ENCODE measurements at places on chromosomes 5 and 9.

GRCh38 chr9:2192356-2192979, 177.3 kb downstream of the SMARCA2 start:
- no peak for DNase-seq

- no peak for DNase-seq
These were observed 480.9 kb downstream of the MTRR start for GRCh38 chr5:8349855-8350254.

DNA sequence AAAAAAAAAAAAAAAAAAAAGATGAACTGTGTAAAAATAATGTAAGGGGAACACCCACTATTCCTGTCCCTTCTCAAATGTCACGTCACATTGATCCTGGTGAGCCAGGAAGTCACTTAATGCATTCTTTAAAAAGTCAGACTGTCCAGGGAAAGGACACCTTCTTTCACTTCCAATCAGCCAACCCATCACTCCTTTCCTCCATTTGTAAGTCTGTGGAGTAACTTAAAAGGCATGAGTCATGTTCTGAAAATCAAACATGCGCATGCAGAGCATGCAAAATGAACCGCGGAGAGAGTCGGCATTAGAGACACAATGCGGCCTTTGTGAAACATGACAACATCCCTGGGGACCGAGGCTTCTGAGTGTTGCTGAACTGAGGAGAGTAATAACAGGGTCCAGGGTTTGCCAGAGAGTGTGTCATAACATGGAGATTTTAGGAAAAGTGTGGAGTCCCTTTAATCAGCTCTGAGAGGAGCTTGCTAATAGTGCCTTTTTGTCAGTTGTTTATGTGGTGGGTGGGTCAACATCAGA, 77.6 kb upstream of the SEMA6A start:
- peak; percentile 38 for DNase-seq

DNA sequence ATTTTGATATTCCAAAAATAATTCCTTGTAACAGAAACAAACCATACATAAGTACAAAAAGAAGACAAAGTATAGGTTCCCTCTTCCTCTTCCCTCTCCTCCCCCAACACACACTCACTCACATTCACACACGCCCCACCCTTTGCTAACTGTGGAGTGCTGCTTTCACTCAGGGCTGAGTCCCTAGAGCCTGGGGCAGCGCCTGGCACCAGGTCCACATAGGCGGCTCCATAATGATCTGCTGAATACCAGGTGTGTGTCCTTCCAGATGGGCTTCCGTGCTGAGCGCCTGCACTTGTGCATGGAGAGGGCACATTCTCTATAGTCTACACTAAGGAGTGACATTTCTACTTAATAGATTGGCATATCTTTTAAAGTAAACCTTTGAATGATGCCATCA, 3.7 kb downstream of the SEMA4D start:
- DNase-seq, result no peak

DNA sequence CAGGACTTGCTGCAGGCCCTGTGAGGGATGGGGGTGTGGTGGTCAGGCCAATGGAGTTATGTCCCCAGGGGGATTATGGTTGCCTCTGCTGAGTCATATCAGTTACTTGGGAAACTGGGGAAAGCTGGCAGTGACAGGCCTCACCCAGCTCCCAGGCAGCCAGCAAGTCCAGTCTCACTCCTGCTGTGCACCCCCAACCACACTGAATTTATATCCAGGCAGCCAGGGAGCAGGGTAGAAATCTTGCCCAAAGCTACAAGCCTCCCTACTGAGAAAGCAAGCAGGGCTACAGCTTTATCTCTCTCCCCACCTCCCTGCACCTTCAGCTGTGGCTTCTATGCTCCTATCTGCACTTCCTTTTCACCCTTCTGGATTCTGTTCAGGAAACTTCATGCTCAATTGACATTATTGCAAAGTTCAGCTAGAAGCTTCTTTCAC, 2076.0 kb upstream of the CDH9 start:
- DNase-seq, result no peak

GRCh38 chr5:142957528-142957927, 187.4 kb downstream of the ARHGAP26 start:
- no peak for DNase-seq

GRCh38 chr9:100129772-100130171, 30.7 kb downstream of the INVS start:
- no peak for DNase-seq

DNA sequence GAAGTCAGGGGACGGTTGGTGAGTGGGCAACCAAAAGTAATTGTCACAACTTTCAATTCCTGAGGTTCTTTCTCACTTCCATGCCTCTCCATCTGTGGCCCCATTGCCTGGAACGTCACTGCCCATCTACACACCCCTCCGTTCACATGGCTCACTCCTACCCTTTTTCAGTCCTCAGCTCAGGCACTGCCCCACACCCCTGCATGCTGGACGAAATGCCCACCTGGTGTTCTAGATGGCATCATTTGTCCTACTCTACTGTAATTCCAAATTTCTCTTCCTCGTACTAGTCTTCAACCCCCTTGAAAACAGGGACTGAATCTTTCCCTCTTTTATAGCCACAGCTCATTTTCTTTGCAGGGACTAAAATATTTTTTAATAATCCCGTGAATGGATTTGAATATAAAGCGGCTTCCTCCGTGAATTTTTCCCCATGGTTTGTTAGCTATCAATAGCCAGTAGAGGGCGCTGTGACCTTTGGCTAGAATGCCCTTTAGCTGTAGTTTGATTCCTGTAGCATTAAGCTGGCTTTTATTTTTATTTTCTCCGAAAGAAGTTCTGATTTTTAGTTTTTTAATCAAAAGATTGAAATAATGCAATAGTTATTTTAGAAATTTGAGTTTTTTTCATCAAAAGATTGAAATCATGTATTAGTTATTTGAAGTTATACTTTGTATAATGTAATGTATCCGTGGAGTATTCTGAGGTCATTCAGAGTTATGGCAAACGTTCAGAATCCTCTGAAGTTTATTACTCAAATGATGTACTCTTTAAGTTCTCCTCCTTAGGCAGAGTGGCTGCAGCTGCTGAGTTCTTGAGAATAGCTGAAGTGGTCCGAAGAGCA, 232.1 kb downstream of the SH3GL2 start:
- peak; percentile 84 for DNase-seq

GRCh38 chr9:133604214-133604613, 5.0 kb downstream of the FAM163B start:
- DNase-seq, result no peak

DNA sequence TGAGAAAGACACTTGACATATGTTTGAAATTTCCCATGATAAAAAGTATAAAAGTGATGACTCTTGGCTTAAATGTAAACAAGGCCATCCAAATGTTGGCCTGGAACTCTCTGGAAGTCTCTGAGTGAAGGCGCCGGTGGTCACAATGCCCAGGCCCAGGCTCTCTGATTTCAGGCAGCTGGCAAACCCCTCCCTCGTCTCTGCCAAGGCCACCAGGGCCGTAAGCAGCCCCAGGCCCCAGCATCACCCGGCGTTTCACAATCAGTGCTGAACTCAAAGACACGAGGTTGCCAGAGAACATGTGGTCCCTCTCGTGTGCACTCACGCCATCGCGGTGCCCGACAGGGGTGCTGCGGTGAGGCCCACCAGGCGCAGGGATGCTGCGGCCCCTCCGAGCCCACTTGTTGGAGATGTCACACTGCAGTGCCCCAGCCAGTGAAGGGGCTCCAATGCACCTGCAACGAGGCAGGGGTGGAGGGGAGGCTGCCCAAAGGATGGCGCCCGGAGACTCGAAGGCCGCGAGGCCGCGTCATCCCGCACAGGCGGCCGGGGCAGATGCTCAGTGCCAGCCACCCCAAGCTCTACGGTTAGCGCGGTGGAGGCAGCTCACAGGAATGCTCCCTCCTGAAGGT, 15.0 kb downstream of the LPCAT1 start:
- DNase-seq, result no peak

DNA sequence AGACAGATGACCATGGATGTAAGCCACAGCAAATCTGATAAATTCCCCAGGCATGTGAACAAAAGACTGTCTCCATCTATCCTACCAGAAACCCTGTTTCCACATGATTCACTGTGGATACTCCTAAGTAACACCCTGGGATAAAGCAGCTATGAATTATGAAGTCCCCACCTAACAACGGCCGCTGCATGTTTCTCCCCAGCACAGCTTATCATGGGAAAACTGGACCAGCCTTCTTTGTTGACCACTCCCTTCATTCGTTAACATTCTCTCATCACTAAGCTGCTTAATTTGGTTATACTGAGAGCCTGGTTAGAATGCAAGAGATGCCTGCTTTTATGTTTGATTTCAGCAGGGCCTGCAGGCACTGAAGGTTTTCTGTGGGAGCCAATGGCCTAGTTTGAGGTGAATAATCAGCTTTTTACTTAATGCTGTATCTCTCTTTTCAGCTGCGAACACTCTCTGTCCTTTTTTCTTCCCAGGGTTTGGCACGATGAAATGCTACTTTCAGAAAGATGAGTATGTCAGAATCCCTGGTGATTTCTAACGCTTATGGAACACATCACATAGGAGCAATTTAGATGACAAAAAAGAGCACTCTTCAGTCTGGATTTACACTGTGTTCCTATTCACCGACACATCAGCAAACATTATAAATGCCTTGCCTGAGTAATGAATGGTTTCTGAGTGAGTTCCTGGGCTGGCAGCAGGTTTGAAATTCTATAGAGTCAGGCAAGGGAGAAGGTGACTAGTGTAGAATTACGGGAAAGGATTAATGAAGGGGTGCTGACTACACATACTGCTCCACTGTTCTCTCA, 318.4 kb upstream of the ZNF608 start:
- no peak for DNase-seq

DNA sequence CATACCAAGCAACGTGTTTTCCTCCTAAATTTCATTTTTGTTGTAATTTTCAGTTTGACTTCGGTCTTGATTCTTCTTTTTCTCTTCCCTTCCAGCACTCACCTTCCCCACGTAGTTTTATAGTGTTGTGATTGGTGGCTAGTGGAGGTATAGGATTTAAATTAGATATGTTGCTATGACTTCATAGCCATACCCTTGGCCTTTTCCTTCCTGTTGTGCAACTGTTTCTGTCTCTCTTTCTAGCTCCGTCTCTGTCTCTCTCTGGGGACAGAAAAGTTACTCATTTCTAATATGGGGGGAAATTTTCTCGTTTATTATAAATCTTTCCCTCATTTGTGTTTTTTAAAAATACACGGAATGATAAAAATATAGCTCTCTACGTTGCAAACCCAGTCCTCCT, 20.6 kb upstream of the C5orf24 start:
- DNase-seq, result no peak

DNA sequence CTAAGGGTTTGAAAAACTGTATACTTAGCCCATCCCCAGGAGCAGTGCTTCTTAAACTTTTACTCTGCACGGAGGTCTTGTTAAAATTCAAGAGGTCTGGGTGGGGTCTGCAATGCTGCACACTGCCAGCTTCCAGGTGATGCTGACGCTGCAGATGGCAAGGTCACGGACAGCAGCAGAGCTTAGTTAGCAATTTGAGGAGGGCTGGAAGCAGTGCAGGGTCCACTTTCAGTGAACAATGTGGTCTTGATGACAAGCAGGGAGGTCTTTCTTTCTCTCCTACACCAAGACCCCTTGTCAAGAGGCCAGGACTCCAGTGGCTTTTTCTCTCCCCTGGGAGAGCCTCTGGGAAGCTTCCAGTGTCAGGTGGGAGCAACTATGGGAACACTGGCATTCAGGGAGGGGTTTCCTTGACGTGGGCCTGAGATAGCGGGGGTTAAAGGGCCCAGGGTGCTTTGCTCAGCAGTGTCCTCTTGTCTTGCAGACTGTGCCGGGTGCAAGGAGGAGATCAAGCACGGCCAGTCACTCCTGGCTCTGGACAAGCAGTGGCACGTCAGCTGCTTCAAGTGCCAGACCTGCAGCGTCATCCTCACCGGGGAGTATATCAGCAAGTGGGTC, 65.0 kb upstream of the AFAP1L1 start:
- no peak for DNase-seq

- DNase-seq, result no peak
These were observed 382.6 kb upstream of the IRX4 start for GRCh38 chr5:2265341-2265740.

All from spinal cord (tissue), 10 donors.